Right renal cortex interstitium (tissue), 3 donors: ENCODE measurements at places on chromosomes 13 and 19.

GRCh38 chr13:40490086-40490758 is 176.2 kb downstream of the FOXO1 start:
- no peak for DNase-seq

DNA sequence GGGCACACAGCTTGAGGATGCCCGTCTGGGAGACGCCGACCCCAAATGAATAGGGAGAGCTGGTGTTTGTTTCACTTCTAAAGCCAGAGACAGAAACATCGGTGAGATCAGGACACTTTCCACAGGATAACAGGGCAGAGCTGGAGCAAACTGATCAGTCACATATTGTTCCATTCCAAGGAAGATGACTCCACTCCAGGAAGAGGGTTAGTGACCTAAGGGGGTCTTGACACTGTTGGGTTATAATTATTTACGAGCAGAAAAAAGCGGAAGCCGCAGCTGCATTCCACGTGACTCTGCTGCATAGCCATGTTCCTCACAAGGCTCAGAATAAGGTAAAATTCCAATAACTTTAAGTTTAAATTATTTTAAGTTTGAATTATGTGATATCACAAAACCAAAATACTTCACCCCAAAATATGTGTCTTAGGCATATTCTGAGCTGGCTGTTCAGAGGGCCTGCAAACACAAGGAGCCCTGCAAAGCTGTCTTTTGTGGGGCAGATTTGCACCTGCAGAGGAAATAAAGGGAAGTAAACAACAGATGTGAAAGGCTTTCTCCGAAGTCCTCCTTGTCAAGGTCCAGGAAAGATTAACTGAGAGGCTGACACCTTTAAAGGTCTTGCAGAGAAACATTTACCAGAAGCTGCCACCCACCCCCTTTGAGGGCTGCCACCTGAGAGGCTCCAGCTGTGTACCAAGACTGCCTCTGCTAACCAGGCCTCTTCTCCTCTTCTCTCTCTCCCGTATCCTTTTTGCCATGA is 819.2 kb downstream of the UQCRFS1 start:
- DNase-seq, result no peak

DNA sequence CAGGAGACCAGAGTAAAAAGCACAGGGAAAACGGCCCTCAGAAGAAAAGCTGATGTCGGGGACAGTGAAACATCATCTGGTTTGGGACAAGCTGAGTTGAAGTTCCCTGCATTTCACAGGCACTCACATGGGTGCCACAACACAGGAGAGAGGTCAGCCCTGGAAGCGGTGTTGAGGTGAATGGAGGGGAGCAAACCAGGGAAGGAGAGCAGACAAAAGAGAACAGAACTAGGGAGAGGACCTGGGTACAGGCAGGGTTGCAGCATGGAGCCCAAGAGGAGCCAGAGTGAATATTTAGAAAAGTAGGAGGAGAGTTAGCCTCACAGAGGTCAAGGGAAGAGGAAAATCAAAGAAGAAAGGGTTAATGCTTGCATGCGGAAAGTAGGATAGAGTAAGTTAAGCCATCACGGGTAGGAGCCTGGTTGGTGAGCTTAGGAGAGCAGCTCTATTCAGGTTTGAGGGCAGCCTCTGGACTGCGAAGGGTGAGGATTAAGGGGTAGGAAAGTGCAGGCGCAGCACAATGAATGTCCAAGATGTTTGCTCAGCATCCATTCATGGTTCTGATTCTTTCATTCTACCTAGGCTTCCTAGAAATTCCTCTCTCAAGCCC is 15.5 kb downstream of the FAM216B start:
- no peak for DNase-seq

DNA sequence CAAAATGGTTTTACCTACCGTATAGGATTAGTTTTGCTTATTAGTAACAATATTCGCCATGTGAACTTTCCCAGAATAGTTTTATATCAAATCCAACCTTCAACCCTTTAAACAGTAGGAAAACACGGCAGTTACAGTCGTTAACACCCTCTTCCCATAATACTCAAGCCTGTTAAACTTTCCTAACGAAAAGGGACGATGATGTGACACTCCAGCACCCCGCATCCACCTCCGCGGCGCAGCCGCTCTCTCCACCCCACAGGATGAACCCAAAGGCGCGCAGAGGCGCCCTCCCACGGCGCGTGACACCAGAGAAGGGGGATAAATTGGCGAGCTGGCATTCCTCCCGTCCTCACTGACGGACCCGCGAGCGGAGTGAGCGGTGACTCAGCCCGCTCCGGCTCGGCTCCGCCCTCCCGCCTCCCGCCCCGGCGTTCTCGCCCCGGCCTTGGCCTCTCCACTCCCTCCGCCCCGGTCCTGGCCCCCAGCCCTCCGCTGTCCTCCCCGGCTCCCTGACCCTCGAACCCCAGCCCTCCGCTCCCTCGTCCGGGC is 665 bp downstream of the TUBGCP3 start:
- DNase-seq, result no peak

DNA sequence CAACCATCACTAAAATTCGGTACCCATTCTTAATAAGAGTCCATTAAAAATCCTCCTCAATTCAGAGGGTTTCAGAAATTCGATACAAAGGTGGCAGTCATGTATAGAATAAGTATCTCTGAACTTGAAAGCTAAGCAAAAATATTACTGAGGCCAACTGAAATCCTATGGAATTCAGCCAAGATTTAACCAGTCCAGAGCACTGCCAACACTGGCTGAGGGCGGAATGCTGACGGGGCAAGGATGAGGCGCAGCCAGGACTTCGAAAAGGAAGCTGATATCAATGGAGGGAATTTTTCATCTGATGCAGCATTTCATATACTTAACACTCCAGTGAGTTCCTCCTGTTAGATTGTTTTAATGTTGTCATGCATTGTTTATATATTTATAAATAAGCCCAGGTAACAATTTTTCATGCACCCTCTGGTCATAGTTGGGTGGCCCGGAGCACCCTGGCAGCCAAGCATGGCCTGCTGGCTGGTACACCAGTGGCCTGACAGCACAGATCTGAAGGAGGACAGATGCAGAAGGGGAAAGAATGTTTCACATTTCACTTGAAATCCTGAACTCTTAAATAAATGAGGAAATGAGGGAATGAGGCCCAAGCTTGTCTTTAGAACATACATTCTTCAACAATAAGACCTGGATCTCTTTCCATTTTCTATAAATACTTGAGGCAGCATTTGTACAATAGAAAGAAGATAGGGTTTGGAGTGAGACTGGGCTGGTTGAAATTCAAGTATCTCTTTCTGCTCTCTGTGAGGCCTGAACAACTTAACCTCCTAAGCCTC is 41.5 kb downstream of the WDFY2 start:
- DNase-seq, result no peak

- no peak for DNase-seq
These were observed 24.1 kb downstream of the CLEC4M start for GRCh38 chr19:7787141-7787540.

GRCh38 chr19:47190167-47190727 is 40.8 kb downstream of the BBC3 start:
- peak; percentile 64 for DNase-seq

GRCh38 chr13:32092496-32092895 is 60.9 kb downstream of the FRY start:
- no peak for DNase-seq

DNA sequence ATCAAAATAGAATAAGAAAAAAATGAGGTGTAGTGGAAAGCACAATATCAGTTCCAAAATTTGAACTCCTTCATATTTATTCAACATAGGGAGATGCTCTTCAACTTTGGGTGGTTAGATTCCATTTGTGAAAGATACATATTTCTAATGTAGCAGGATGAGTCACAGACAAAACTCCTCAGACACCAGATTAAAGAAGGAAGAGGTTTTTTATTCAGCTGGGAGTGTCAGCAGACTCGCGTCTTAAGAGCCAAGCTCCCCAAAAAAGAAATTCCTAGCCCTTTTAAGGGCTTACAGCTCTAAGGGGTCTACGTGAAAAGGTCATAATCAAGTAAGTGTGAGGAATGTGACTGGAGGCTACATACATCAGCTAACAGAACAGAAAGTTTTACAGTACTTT is 6.8 kb upstream of the ZNF765 start:
- DNase-seq, result no peak

DNA sequence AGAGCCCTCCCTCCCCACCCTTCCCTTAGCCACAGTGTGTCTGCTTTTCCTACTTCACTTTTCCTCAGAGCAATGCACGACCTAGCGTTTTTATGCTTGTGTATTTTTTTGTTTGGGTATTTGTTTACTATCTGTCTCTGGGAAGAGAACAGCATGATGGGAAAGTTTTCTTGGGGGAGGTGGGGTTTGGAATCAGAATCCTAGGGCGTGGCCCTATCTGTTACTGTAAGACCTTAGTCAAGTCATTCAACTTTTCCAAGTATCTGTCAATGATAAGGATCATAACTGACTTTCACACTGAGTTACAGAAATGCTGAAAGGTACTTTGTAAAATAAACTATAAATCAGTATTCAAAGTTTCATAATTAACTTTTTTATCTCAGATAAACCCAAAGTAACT is 146.3 kb upstream of the WASF3 start:
- no peak for DNase-seq

DNA sequence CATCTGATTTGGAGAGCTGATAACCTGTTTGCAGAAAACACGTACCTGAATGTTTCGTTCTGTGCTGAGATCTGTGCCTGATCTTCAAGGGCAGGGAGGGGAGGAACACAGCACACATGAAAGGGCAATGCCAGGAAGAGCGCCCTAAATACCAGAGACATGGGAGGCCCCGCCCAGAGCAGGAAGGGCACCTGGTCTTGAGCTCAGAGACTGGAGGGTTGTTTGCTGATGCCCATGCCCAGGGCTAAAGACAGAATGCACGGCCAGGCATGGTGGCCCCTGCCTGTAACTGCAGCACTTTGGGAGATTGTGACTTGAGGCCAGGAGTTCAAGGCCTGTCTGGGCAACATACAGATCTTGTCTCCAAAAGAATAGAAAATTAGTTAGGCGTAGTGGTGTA is 183.2 kb downstream of the TUBA3C start:
- no peak for DNase-seq

DNA sequence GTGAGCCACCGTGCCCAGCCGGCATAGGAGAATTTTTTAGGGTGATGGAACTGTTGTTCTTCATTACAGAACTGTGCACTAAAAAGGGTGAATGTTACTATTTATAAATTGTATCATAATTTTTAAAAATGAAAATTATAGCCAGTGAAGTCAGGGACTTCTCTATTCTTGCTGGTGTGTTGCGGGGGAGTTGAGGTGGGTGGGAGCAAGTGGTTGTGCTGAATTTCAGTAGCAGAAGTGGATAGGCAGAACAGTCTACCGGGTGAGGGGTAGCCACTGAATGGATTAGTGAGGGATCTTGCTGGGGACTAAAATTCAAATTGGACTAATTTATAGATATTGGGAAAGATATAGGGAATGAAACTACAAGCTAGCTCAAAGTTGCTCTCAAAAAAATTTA is 74.0 kb downstream of the CAB39L start:
- no peak for DNase-seq

DNA sequence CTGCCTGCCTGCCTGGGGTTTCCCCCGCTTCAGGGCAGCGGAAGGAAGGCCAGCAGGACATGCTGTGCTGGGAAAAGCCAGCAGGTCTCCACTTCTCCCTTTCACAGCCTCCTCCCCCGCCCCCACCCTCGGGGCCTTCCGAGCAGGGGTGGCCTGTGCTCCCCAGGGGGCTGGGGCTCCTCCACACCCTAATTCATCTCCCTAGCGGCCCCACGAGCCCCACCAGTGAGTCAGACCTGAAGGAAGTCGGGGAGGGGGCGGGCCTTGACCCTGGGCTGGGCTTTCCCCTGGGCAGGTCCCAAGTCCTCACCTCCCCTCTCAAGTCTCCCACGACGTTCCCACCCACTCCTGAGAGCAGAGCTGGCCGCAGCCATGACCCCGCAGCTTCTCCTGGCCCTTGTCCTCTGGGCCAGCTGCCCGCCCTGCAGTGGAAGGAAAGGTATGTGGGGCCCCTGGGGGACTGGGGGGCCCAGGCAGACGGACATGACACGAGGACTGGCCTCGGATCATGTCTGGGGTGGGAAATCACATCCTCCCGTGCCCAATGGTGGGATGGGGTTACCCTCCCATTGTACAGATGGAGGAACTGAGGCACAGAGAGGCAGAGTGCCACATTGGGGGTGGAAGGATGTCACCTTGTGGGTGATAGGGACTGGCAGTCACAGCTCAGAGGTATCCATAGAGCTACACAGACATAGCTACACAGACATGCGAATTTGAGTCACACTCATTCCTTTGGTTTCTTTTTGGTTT is at the start of gene EBI3:
EBI3 (plus strand) TSS at position 345 of the 753 bp plus-strand sequence; CDS start at position 373, 28 bp downstream.
- DNase-seq, result no peak

DNA sequence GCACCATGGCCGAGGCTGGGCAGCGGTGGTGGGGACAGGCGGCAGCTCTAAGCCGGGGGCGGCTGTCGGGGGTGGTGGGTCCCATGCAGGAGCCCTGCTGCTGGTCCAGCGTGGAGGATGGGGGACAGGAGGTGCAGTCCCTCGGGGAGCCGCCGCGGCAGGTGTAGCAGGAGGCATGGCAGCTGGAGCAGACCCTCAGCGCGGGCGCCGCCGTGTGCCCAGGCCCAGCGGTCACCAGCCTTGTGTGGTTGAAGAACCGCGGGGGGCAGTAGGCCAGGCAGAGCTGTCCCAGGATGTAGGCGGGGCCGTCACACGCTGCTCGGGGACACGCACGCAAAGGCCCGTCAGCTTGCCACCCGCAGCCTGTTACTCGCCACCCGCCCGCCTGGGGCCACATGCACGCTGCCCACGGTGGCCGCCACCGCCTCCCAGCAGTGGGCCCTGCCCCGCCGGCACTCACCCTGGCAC is 2.9 kb upstream of the C19orf25 start:
- DNase-seq, result no peak

DNA sequence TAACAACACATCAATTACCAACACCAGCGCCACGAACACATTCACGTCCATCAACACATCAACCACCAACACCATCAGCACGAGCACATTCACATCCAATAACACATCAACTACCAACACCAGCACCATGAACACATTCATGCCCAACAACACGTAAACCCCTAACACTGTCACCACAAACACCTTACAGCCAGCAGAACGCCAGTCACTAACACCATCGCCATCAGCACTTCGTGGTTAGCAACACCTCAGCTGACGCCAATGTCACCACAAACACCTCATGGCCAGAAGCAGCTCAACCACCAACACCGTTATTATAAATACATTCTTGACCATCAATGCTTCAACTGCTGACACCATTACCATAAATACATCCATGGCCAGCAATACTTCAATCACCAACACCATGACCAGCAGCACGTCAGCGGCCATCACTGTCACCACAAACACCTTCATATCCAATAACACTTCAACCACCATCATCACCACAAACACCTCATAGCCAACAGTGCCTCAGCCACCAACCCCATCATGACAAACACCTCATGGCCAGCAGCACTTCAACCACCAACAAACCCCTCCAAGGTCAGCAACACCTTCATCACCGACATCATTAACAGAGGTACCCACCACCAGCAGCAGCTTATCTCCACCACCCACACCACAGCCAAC is 9.4 kb downstream of the FCER2 start:
- no peak for DNase-seq
